Epithelial cell of proximal tubule (primary cell): ENCODE measurements at places on chromosomes 5 and 9. TPM values are rescaled to one million over a fixed set of nuclear protein-coding genes. Genes with fewer than 3 reads are reported as not detected.

The ABHD17B gene
- 16.9 and 23.4 TPM in 2 replicates for total RNA-seq

The ARAP3 gene
- total RNA-seq: 7.1 and 11.3 TPM in 2 replicates

The ACOT12 gene
- not detected in 2 replicates for total RNA-seq

The RAB3C gene
- not detected in 2 replicates for total RNA-seq

The PCDHB13 gene
- total RNA-seq: 0.23 and 0.29 TPM in 2 replicates

The IL33 gene
- total RNA-seq: 1.3 TPM in 1 of 2 replicates, not detected in the other

The LRRC14B gene
- not detected in 2 replicates for total RNA-seq

The MAMDC2 gene
- total RNA-seq: 5.5 and 6.6 TPM in 2 replicates

The PCDHB10 gene
- under 0.01 TPM in 1 of 2 replicates, not detected in the other for total RNA-seq
